ENCODE measurements at places on chromosomes 16 and 17. TPM values are rescaled to one million over a fixed set of nuclear protein-coding genes. Genes with fewer than 3 reads are reported as not detected.

Gene DPEP2
- 1.1 TPM for polyA plus RNA-seq

Gene NLE1
- 16.7 TPM for polyA plus RNA-seq

Gene EPX
- polyA plus RNA-seq: 0.73 TPM

Gene FNDC8
- polyA plus RNA-seq: 0.23 TPM

Gene DHX58
- polyA plus RNA-seq: 8.4 TPM
